Amniotic stem cell (primary cell): ENCODE measurements at places on chromosomes 12 and 14.

- no peak for DNase-seq
Measured at GRCh38 chr14:76057914-76058313, 72.4 kb downstream of the IFT43 start.

DNA sequence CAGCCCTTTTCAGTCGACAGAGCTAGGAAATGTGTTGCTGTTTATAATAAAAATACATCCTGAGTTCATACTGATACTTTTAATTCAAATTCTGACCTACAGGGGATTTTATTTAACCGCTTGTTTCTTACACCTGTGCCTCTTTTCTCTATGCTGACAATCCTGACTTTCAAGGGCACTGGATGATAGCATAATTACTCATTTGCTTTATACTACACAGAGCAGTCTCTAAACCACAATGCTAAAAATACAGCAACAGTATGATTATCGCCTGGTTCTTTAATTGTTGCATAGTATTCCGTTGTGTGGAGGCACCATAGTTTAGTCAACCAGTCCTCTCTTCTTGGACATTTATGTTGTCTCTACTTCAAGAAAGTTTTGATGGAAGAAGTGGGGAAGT, 372.9 kb downstream of the DPF3 start:
- DNase-seq, result no peak

DNA sequence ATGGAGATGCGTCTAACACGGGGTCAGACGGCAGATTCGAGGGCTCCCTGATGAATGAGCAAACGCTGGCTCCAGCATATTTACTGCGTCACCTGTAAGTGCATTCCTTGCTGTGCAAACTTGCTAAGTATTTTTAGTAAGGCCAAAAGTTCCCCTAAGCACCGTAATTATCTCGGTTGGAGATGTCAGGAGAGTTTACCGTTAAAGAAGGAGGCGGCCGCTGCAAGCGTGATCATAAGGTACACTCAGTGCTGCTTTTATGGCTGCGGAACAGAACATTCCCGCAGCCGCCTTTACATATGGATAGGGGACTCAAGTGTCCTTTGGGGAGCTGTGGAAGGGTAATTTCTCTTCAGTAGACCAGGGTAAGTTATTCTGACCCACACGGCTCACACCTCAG, 175.6 kb downstream of the GLT1D1 start:
- DNase-seq, result no peak

GRCh38 chr12:5827591-5827990, 117.5 kb downstream of the ANO2 start:
- DNase-seq, result no peak

GRCh38 chr14:90660865-90661570, 155.2 kb downstream of the TTC7B start:
- no peak for DNase-seq

DNA sequence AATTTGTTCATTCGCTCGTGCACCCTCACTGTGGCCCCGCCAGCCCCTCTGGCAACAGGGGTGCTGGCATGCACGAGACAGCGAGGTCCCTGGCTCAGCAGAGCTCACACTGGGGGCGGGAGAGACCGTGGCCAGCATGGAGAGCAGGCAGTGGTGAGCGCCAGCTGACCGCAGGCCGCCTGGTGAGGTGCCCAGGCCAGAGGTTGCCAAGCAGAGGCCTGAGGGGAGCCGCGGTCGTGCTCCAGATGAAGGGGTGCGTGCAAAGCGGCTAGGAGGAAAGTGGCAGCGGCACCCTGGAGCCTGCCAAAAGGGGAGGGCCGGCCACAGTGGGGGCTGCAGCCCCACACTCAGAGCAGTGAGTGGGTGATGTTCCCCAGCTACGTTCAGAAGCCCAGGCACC, 56.1 kb downstream of the CDC42BPB start:
- no peak for DNase-seq

DNA sequence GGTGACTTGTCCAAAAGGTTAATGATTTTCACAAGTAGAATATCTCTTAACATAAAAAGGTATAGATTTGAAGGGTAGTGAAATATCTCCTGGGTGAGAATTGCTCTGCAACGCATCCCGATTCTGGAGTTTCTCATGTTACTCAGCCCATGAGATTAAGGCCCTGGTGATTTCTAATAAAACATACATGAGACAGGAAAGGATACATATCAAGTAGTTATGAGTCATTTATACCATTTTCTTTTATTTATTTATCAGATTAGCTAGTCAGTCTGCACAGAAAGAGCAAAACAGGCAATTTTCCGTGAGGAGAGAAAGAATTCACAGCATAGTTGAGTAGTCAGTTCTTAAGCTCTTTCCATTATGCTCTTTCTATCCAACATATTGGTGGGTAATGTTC, 535.6 kb upstream of the ATP2B1 start:
- DNase-seq, result no peak

- DNase-seq, result peak; percentile 54
Measured at GRCh38 chr12:71636704-71637115, 26.9 kb downstream of the ZFC3H1 start.

GRCh38 chr12:42119085-42119633, 25.5 kb downstream of the GXYLT1 start:
- DNase-seq, result no peak

- DNase-seq, result no peak
Measured at GRCh38 chr14:55160989-55161388, 30.4 kb downstream of the DLGAP5 start.

DNA sequence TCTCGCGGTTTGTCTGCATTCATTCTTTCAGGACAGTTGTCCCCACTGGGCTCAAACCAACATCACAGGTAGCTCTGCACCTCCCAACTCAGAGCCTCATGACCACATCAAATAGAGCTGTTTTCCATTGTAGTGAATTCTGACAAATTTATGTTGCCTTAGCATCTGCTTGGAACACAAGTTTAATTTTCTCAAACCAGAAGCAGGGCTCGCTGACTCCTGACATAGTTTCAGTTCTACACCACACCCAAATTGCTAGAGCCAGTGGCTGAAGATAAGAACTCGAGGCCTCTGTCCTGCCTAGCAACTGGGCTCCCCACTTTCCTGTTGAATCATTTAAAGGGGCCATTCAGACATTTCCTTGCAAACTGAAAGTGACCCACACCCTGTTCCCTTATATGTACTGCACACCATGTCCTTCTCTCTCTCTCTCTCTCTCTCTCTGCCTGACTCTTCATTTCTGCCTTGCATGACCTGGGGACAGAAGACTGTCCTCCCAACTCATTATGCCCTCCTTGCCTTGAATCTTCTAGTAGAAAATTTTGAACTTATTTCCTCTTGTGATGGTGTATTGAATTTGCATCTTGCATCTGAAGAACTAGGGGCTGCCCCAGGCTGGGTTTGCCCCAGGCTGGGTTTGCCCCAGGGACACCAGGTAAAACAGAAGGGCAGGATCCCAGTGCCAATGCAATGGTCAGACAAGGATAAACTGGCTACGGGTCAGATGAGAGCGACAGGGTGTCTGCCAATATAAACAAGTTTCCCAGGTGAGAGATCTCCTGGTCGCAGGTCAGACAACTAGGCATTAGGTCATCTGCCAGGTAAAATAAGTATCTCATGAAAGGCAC, 9.7 kb upstream of the WSCD2 start:
- DNase-seq, result no peak

DNA sequence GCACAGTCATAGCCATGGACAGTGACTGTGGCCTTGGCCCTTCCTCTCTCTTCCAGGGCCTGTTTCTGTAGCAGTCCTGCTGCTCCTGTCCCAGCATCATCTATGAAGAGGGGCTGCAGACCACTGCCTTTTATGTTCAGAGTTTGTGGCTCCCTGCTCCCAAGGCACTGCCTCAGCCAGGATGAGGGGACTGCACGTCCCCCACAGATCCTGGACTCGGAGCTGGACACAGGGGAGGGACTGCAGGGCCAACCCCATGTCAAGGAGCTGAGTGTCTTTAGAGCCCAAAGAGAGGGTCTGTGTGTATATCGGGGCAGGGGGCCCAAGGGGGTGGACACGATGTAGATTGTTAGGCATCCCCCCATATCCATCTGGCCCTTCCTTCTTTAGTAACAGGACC, 60.6 kb upstream of the DIO3 start:
- DNase-seq, result no peak

DNA sequence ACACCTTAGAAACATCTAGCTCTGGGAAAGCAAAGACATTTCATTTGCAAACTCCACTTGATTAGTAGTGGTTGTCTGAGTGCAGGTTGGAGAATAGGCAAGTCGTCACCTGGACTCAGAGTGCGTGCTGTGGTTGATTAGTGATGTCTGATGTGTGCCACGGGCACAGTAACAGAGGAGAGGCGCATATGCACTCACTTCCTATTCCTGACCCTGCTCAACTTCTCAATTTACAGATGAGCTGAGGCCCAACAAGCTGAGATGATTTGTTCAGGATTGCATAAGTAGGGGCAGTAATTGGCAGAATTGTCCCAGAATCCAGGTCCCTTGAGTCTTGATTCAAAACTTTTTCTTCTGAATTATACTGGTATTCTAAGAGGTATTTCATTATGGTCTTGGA, 44.9 kb downstream of the ADCK1 start:
- no peak for DNase-seq

DNA sequence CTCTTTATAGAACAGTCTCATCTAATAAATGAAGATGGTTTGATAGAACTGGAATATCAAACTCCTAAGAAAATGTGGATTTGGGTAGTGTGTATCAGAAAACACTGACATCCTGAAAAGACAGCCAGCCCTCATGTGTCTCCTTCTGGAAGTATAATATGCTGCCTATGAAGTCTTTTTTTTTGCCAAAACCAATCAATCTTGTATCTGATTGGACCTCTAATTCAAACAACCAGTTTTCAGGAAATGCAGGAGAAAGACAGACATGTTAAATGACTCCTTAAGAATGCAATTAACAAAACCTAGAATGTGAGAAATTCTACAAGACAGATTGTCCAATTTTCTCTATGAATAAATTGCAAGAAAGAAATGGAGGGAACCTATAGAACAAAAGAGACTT, 34.3 kb downstream of the MYO1H start:
- DNase-seq, result no peak

DNA sequence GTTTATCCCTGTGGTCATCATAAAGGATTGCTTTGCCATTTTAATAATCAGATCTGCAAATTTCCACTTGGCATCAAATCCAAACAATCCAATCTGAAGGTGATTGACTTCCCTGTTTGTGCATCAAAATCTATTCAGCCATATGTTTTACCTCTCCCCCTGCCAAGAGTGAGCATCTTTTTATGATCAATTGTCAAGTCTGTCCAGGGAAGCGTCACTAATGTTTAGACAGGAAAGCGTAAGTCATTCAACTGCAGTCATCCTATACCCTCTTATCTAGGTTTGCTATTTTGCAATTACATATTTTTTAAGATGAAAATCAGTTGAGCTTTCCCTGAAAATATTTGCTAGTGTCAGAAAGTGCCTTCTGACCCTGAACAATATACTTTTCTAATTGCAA, 1224.1 kb upstream of the SEL1L start:
- no peak for DNase-seq

DNA sequence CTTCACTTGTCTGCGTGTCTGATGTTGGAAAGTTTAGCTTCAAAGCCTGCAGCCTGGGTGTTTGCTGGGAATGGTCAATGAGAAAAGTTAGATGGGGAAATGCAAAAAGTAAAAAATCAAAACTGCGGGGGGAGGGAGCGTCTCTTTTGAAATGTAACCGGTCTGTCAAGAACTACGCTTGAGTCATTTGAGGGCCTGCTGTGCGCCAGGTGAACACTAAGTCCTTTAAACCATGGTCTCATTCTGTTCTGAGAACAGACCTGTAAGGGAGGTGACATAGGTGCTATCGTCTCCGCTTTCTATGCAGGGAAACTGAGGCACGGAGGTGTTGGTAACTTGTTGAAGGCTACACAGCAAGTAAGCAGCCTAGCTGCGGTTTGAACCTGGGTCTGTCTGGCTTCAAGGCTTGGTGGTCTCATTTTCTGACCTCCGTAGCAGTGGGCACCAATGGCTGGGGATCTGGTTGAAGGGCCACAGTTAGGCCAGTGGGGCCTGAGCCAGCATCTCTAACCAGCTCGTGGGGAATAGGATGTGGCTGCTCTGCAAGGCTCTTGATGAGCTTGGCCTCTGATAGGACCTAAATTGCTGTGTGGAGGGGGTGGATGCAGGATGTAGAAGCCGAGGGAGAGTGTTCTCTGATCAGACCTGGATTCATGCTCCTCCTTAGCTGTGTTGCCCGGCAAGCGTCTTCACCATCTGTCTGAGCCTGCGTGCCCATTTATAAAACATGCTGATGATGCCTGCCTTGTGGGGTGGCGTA, 41.5 kb downstream of the KCTD10 start:
- DNase-seq, result no peak

- DNase-seq, result no peak
Measured at GRCh38 chr12:105315726-105316125, 14.8 kb upstream of the C12orf75 start.

GRCh38 chr12:1728824-1729223, 38.0 kb downstream of the ADIPOR2 start:
- no peak for DNase-seq

DNA sequence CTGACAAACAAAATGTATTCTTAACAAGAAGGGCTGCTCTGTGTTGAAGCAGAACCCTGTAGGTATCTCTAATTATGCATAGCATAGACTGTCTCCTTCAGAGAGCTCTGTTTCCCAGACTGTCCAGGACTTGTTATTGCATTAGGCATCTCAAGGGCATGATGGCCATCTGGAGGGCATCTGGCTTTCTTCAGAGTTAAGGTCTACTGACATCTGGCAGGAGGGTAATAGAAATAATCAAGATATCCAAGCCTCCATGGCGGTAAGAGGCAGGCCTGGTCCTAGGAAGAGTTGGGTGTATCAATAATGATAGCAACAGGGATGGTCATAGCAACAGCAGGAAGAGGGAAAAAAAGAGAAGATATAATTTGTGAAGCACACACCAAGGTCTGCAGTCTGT, 161.2 kb downstream of the TTC8 start:
- no peak for DNase-seq

- DNase-seq, result no peak
Measured at GRCh38 chr12:85951823-85952222, 77.7 kb downstream of the NTS start.

DNA sequence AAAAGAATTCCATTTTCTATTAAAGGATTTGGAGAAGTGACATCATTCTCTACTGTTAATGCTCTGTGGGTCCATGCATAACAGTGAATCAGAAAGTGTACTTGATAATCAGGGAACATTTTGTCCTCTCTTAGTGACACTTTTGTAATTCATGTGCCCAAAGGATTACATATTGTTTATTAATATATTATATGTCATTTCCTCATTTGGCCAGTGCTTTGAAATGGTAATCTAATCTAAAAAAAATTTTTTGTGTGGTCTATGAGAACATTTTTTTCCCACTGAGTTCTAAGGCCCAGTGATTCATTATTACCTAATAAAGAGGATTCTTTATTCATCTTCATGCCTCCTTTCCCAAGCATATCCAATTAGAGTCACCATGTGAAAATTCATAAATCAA, 79.7 kb upstream of the MYF6 start:
- no peak for DNase-seq

DNA sequence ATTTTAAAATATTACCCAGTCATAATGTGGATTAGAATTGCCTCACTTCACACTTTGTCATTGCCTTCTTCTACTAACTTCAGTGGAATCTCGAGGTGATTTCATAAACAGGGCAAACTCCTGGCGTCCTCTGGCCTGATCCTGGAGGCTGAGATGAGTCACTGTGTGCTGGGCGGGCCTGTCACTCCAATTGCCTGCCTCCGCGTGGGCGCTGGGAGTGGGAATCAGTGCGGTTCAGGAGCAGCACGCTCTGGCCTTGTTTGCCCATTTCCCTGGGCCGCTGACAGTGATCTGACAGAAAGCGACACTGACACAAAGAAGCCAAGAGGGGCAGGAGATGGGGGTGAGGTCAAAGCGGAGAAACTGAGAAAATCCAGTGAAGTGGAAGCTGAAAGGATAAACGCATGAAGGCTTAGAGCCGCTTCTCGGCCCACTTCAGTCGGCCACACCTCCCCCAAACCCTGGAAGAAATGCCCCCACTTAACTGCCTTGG, 29.7 kb downstream of the LGR5 start:
- no peak for DNase-seq
